ENCODE measurements at places on chromosomes 2 and 18.
A peak's percentile ranks its signal among the peaks of the same experiment; 100 is the strongest.

DNA sequence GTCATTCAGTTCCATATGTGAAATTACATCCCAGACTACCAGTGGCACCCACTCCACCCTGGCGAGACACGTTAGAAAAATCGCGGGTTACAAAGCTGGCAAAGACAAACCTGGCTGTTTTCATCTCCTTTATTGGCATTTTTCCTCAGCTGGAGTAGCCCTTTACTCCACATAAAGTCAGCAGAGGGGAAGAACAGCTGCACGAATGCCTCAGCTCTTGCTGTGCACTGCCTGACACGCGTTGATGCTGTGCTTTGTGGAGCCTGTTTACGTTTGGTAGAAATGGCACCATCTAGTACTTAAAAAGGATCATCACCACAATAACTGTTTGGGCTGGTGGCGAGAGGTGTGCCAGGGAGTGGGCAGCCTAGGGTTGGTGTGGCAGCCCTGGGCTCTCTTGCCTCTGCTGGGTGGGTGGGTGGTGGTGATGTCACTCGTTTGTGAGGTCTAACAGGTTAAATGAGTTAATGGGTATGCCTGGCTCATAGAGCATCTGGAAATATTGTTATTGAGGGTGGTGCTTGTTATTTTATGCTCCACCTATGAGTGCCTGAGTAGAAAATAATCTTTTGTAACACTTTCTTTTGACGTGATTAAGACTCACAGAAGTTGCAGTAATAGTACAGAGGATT is 16.4 kb downstream of the FARP2 start:
- no peak for DNase-seq

DNA sequence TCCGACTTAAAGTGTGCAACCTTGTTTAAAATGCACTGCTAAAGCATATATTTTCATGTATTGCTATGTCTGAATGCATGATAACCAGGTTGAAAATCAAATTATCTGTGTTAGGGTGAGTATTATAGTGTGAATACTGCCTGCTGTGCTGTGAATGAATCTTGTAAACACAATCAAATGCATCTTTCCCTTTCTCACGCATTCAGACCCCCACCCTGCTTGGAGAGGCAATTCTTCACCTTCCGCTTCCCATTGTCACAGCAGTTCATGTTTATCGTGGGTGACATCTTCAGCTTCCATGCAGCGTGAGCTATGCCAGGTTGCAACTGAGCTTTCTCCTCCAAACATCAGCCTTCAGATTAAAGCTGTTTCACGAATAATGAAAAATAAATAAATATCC is 418.0 kb downstream of the MEIS1 start:
- no peak for DNase-seq

DNA sequence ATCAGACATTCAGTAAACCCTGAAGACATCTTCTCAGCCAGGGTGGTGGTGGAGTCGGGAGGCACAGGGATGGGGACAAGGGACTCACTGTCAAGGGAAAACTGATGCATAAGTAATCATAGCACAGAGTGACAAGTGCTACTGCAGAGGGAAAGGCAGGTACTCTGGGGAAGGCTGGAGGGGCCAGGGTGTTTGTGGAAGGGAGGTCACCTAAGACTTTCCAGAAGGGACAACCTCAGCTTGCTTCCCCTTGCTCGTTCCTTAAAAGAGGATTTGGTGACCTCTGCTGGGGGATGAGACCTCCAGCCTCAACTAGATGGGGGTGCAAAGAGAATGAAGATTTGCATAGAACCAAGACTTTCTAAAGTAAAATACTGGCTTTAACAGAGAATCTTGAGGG is 99.5 kb downstream of the SLC4A3 start:
- no peak for DNase-seq

GRCh38 chr2:46983065-46983801 is 67.6 kb upstream of the MCFD2 start:
- DNase-seq = peak; percentile 75

- no peak for DNase-seq
Observed at GRCh38 chr2:1591978-1592907, 152.1 kb downstream of the PXDN start.

DNA sequence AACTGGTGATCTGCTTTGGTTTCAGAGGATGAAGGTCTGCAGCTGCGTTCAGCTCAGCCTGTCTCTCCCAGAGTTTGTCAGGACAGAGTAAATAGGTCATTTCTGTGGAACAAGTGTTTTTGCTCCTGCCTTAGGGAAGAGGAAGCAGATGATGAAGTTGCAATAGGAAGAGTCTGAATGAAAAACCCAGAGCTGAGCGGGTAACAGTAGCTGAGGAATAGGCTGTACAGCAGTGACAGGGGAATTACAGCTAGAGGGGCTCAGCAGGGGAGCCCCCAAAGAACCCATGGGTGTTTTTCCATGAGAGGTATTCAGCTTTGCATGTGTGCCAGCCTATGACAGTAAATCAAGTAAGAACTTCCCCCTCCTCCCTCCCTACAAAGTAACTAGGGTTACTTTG is 10.3 kb upstream of the CYBRD1 start:
- no peak for DNase-seq

All from A172 (cell line).